Cardiac fibroblast (primary cell): ENCODE measurements at places on chromosomes 12 and 14.

DNA sequence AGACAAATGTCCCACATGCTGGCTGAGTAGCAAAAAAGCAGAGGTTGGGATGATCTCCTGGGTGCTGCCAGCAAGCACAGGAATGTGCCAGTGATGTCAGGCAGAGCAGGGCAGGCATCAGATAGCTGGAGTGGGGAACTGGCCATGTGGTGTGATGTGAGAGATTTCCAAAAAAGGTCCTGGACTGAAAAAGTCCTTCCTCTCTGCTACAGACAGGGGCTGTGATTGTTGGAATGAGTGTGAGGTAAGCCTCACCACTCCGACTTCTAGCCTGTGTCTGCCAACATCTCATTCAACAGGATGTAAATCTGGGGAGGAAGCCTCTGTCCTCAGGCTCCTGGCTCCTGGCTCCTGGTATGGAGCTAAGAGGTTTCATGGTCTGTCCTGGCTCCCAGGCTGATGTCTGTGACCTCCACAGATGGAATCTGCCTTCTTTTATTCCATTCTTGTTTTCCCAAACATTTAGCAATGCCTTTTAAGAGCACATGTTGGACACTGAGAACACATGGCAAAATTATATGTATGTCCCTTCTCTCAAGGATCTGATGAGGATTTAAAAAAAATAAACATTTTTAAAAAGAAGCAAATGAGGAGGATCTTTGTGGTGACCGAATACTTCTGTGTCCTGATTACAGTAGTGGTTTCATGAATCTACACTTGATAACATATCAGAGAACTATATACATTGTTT lies 50.1 kb upstream of the STK38L start:
- peak; percentile 88 for DNase-seq

DNA sequence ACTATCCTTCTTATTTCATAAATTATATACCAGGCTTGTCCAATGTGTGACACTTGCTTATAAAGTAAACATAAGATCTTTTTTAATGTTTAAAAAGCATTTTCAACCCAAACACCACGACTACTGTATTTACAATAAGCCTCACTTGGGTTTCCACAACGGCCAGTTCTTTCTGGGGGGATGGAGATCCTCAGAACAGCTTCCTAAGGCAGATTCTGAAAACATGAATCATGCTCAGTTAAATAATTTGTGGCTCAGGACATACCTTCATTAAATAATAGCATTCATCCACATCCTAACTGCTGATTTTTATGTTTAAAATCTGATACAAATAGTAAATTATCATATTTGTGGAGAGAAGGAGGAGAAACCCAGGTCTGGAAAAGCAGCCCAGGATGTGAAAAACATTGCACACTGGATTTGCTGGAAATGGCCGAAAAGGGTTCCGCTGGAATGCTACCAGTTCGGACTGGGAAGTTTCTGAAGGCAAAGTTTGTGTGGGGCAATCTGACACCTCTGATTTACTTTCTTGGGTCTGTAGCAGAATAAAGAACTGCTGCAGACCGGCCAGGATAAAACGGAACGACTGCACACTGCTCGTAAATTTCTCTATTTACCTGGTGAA lies 597 bp downstream of the GLT8D2 start:
- peak; percentile 64 for DNase-seq

GRCh38 chr12:25051656-25052195 lies 102.8 kb upstream of the BCAT1 start:
- DNase-seq: no peak

DNA sequence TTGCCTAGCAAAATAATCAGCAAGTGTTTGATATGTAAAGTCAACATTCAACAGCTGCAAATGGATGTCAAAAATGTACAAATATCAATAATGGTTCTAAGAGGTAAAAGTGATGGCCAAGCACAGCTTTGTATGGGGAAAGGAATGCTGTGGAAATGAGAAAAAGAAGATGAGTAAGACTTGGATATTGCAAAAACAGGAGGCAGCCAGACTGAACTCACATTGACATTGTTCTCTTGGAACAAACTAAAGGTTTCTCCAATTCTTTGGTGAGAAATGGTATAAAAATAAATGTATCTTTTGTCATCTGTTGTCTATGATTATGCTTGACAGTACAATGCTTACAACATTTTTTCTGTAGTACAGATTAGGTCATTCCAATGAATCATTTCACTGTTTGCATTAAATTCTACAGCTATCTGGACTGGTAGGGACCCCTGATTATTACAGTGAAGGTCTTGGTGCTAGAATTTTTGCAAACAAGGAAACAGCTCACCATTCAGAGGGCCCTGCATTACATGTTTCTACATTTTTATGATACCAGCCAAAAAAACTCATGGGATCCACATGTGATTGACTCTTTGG lies 465.7 kb downstream of the NOVA1 start:
- peak; percentile 83 for DNase-seq

DNA sequence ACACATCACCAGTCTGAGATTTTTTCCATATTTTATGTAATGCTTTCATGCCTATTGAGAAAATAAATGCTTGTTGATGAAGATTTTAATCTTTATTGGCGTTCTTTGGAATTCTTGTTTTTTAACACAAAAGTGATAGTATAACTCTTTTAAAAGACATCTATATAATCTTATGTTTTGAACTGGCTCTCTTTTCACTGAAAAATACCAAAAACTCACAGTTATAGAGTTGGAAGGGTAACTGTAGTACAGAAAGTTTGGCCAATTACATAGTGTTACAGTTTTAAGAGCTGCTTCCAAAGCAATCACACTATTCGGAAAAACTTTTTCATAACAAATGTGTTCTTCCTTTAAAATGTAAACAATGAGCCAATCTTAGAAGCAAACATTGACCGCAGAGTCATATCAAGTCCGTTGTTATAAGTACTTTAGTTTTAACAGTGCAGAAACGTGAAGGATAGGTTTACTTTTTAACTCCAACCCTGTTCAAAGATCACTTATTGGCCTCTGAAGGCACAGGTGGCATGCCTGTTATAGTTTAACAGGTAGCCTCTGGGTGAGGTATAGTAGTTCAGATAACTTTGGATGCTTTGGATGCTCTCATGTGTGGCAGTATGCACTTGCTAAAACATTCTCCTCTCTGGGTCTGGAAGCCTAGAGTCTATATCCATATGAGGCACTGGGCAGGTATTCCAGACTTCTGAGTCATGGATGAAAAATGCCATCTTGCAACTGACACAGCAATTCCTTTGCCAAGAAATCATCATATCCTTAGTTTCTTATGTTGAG lies 12.1 kb upstream of the NTN4 start:
- peak; percentile 97 for DNase-seq

- no peak for DNase-seq
These were observed 41.4 kb upstream of the AMIGO2 start for GRCh38 chr12:47121146-47121545.

GRCh38 chr12:104399740-104400612 lies 56.8 kb upstream of the CHST11 start:
- DNase-seq: no peak

- DNase-seq: no peak
These were observed 1551.5 kb upstream of the SEL1L start for GRCh38 chr14:83085136-83085535.
